Activated CD4-positive, alpha-beta T cell treated with anti-CD3 and anti-CD28 coated beads, Interleukin-2, amount 10 ng/mL, durations not matched to agents 7 days and 5 days (primary cell): ENCODE measurements at places on chromosomes 4 and X.

- no peak for DNase-seq
Measured at GRCh38 chr4:98502031-98502430, 156.4 kb downstream of the TSPAN5 start.

GRCh38 chr4:96293806-96294205, 453.9 kb downstream of the PDHA2 start:
- DNase-seq = no peak

GRCh38 chr4:14152834-14153519, 525.5 kb upstream of the BOD1L1 start:
- DNase-seq = no peak

DNA sequence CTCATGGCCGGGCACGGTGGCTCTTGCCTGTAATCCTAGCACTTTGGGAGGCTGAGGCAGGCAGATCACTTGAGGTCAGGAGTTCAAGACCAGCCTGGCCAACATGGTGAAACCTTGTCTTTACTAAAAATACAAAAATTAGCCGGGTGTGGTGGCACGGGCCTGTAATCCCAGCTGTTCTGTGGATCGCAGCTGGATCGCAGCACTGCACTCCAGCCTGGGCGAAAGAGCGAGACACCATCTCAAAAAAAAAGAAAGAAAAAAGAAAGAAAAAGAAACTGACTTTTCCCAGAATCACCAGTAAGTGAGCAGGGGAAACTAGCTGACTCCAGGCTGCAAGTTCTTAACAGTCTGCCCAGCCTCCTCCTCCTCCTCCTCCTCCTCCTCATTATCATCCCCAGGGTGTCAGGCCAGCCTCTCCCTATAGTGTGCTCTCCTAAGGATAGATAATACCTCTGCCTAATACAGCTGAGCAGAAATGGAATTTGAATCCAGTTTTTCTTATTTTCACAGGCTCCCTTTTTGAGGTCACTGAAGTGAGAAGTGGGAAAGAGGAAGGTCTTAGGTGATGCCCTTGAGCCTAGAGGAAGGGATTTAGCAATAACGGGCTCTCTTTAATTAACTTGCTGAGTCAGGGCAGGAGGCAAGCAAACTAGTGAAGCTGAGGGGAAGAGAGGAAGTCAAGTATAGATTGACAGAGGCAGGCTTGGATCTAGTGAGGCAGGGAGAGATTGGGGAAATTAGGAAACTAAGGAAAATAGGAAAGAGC, 11.8 kb upstream of the ELF2 start:
- no peak for DNase-seq

GRCh38 chr4:10092481-10093270, 23.9 kb downstream of the WDR1 start:
- no peak for DNase-seq

DNA sequence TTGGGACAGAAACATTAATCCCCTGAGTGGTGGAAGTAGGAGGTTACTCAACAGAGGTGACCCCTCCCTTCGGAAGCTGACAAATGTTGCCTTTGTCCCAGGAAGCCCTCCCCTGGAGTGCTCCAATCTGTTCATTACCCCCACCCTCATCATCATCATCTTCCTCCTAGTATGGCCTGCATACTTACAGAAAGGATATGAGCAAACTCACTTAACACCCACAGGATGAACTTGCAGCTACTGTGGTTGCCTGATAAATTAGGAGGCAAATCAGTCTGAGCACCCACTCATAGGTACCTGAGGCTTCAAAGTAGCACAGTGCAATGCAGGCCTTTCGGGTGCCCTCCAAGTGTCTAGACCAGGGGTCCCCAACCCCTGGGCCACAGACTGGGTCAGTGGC, 236.7 kb upstream of the GATB start:
- DNase-seq = no peak

DNA sequence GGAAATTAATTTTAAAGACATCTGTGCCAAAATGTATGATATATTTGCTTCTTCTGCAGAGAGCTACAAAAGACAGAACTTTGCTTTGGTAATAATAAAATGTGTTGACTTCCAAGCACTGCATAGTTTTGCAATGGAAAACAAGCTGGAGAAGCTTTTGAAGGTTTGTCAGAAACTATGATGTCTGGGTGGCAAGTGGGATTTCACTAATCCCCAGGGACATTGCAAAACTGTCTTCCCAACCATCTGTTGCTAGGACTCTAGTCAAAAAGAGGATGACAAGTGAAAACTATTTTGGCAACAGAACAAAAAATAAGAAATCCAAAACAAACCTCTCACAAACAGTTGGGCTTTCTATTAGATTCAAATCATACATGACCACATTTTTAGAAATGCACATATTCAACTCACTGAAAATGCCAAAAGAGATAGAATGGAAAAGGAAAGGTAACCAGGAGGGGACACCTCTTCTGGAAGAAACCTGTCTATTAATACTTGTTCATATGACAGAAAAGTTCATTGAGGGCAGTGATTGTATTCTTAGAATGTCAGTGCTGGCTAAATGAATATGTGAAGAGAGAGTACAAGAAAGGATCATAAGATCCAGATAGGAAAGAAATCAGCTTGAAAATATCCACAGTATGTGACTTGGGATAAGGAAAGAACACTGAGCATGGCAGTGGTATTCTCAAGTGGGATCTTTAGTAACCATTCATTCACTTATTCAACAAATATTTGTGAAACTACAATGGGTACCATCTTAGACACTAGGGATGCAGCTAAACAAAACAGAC, 228.0 kb downstream of the RASL11B start:
- DNase-seq = no peak

- no peak for DNase-seq
Measured at GRCh38 chr4:169715826-169716225, 41.9 kb downstream of the HPF1 start.

GRCh38 chrX:27276751-27277150, 186.4 kb downstream of the PPP4R3C start:
- DNase-seq = no peak

GRCh38 chr4:143337600-143338287, 1.1 kb downstream of the GAB1 start:
- DNase-seq = no peak
